ENCODE measurements at places on chromosomes 3 and 15. TPM values are rescaled to one million over a fixed set of nuclear protein-coding genes. Genes with fewer than 3 reads are reported as not detected.

C3orf20 gene
- 0.12 TPM for total RNA-seq

PTX3 gene
- total RNA-seq: not detected

SLC12A1 gene
- not detected for total RNA-seq

GRCh38 chr15:59355730-59356129 lies 16.9 kb downstream of the MYO1E start:
- no peaks in the 10 kb centered on the region for H3K27me3 ChIP-seq
- no peaks in the 10 kb centered on the region for H3K36me3 ChIP-seq
- peaks cover 11% of the 10 kb centered on the region for H3K4me1 ChIP-seq
- no peak overlapping the region for H3K4me3 ChIP-seq

DNA sequence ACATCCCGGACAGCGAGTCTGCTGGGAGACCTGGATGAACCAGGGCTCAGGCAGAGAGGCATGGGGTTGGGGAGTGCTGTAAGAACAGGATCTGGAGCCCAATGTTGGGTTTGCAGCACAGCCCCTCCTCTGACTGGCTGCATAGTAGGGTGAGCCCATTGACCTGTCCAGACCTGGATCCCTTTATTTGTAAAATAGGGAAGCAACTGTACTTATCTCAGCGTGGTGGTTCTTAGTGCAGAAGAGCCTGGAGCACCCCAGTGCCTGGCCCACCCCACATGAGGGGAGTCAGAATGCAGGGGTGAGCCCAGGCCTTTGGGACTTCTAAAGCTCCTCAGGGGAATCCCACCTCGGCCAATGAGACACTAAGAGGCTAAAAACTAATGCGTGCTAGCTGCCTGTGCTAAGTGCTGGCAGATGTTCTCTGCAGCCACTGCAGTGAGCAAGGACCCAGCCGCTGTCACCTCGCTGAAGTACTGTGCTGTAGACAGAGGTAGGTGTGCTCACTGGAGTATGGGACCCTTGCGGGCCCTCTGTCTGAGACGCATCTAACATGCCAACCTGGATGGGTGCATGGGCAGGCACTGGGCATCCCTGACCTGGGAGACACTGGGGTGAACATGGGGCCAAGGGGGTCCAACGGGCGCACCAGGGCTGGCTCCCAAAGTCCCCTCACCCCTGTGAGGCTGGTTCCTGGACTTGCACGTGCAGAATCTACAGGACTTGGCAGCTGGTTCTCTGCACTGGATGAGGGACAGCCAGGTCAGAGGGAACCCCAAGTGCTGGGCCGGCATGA lies 95.6 kb downstream of the ATP10A start:
- no peak overlapping the region for H3K27ac ChIP-seq
- H3K4me3 ChIP-seq: no peak overlapping the region
- no peaks in the 10 kb centered on the region for H3K4me1 ChIP-seq
- DNase-seq: no peak

DNA sequence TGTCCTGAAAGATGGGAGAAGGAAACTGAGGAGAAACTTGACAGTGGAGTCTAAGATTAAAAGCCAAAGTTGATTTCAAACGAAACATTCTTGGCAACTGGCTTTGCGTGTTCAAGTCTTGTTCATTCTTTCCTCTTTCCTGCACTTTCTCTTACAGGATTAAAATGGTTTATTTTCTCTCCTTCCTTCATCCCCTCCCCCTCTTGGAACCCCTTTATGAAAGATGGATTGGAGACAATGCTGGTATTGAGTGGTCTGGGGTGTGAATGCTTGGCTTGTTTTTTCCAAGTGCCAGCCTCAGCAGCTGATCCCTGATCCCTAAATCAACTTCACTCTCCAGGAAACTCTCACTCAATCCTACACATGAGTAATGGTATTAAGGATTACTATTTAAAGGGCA lies 703 bp upstream of the LSAMP start:
- H3K4me3 ChIP-seq: no peak overlapping the region
- H3K27ac ChIP-seq: no peak overlapping the region
- no peaks in the 10 kb centered on the region for H3K4me1 ChIP-seq
- H3K27me3 ChIP-seq: peaks cover 25% of the 10 kb centered on the region
- no peak for DNase-seq

- DNase-seq: no peak
- peaks cover 6% of the 10 kb centered on the region for H3K4me1 ChIP-seq
- H3K27ac ChIP-seq: no peak overlapping the region
Observed at GRCh38 chr3:4718179-4718736, 225.1 kb downstream of the ITPR1 start.

DNA sequence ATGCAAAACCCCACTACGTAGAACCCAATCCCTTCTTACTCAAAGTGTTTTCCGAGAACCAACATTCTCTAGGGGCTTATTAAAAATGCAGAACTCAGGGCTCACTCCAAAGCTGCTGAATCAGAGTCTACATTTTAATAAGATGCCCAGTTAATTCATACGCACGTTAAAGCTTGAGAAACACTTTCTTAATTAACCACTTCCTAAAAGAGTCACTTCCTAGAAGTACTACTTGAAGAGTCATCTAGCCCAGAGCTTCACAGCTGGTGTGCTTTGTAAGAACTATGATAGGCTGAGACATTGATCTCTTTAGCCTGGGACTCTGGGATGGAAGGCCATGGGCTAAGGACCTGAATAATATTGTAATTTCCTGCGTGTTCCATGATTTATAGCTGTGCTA lies 9.0 kb downstream of the COL6A5 start:
- peaks cover 4% of the 10 kb centered on the region for H3K27me3 ChIP-seq
- H3K36me3 ChIP-seq: no peaks in the 10 kb centered on the region
- no peak for DNase-seq
- H3K27ac ChIP-seq: no peak overlapping the region

GRCh38 chr3:147197739-147198138 lies 208.6 kb downstream of the ZIC4 start:
- no peak overlapping the region for H3K27ac ChIP-seq
- H3K4me3 ChIP-seq: no peak overlapping the region
- no peaks in the 10 kb centered on the region for H3K36me3 ChIP-seq
- no peaks in the 10 kb centered on the region for H3K4me1 ChIP-seq

DNA sequence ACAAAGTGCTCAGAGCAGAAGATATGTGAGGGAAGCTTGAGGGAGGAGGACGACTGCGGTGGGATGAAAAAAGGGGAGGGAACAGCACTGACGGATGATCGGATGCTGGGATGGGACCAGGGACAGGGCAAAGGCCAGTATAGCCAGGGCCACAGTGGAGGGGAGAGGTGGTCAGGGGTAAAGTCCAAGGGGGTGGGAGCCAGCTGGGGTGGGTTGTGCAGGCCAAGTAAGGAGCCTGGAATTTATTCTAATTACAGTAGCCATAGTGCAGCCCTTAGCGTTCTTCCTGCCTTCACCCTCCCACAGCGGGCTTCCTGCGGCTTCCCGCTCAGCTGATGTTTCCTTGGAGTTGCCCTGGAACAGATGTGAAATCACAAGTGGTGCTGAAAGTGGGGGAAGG lies 7.6 kb upstream of the APEH start:
- no peak for DNase-seq
- H3K27ac ChIP-seq: no peak overlapping the region
- H3K36me3 ChIP-seq: no peaks in the 10 kb centered on the region
- no peak overlapping the region for H3K4me3 ChIP-seq

- H3K4me3 ChIP-seq: no peak overlapping the region
- H3K27ac ChIP-seq: peak overlapping the region; percentile 39
- H3K4me1 ChIP-seq: peaks cover 64% of the 10 kb centered on the region
- no peak for DNase-seq
- H3K27me3 ChIP-seq: no peaks in the 10 kb centered on the region
- H3K36me3 ChIP-seq: peaks cover 47% of the 10 kb centered on the region
Observed at GRCh38 chr15:70083418-70083817, 14.3 kb downstream of the TLE3 start.

DNA sequence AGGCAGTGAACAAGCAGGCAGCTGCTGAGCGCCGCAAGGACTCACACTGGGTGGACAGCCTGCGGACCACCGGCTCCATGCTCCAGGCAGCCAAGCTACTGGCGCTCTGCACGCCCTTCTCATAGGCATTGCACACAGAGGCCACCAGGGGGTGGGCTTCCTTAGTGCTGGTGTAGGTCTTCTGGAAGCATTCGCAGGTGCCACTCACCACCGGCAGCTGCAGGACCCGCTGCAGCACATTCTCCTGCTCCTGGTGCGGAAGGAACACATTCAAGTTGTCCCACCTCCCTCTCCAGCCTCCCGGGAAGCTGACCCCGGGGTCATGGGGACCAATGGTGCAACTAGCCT lies 6.0 kb downstream of the PLIN1 start:
- no peak overlapping the region for H3K4me3 ChIP-seq
- DNase-seq: peak; percentile 23
- no peaks in the 10 kb centered on the region for H3K36me3 ChIP-seq
- no peak overlapping the region for H3K27ac ChIP-seq
- no peaks in the 10 kb centered on the region for H3K27me3 ChIP-seq
- H3K4me1 ChIP-seq: no peaks in the 10 kb centered on the region

DNA sequence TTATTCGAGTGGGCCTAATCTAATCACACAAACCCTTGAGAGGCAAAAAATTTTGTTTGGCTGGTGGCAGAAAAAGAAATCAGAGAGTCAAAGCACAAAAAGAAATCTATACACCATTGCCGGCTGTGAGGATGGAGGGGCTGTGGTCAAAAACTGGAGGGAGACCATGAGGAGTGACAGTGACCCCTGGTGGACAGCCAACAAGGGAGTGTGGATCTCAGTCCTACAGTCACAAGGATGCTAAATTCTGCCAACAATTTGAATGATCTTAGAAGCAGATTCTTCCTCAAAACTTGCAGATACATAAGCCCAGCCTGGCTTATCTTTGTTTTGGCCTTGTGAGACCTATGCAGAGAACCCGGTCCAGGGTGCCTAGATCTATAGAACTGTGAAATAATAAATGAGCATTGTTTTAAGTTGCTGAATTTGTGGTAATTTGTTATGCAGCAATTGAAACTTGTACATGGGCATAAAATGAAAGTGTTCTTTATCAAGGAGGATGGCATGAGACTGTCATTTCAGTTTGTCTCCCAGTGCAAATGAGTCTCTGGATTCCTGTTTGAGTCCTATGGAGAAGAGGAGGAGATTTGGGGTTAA lies 103.0 kb upstream of the ARHGEF26 start:
- H3K4me3 ChIP-seq: no peak overlapping the region
- no peaks in the 10 kb centered on the region for H3K4me1 ChIP-seq
- H3K27me3 ChIP-seq: no peaks in the 10 kb centered on the region
- no peaks in the 10 kb centered on the region for H3K36me3 ChIP-seq
- no peak overlapping the region for H3K27ac ChIP-seq
